ENCODE measurements at places on chromosomes 3 and 15. TPM values are rescaled to one million over a fixed set of nuclear protein-coding genes. Genes with fewer than 3 reads are reported as not detected.

The KNL1 gene
- polyA plus RNA-seq = 0.35 TPM

The ADAMTS17 gene
- 2.8 TPM for polyA plus RNA-seq

The RBPMS2 gene
- 90.9 TPM for polyA plus RNA-seq

GRCh38 chr3:123789760-123790159 lies 94.4 kb downstream of the MYLK start:
- DNase-seq = no peak

- no peak for DNase-seq
Observed at GRCh38 chr3:66452303-66453011, 48.4 kb downstream of the LRIG1 start.

DNA sequence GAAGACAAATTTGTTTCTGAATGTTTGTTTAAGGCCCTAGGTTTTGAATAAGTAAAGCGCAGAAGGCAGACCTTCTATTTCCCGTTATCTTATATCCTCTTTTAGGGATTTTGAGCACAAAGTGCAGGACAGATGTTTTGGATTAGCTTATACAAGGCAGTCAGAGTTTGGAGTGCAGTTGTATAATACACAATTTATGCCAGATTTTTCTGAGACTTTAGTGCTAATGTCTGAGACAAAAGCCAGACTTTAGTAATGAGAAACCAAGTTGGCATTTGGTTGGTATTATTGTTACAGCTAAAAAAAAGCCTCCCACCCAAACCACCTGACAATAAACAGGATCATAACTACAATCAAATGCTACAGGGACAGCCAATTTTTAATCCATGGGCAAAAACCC lies 309.9 kb upstream of the SATB1 start:
- peak; percentile 48 for DNase-seq

GRCh38 chr3:71955240-71956068 lies 170.5 kb upstream of the PROK2 start:
- DNase-seq = peak; percentile 82
